ENCODE measurements at places on chromosomes 13 and 19.

DNA sequence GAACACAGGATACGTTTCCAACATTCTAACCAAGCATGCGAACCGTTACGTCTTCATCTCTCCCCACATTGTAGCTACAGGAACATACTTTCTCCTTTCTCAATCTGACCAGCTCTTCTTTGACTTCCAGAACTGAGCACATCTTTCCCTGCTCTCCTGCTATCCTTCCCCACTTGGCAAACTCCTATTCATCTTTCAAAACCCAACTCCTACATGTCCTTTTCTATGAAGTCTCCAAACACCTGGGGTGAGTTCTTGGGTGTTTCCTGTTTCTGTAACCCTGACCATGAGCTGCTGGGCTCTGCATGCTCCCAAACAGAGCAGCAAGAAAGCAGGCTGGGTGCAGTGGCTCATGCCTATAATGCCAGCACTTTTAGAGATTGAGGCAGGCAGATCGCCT lies 6.6 kb downstream of the ACER1 start:
- no peak for DNase-seq

DNA sequence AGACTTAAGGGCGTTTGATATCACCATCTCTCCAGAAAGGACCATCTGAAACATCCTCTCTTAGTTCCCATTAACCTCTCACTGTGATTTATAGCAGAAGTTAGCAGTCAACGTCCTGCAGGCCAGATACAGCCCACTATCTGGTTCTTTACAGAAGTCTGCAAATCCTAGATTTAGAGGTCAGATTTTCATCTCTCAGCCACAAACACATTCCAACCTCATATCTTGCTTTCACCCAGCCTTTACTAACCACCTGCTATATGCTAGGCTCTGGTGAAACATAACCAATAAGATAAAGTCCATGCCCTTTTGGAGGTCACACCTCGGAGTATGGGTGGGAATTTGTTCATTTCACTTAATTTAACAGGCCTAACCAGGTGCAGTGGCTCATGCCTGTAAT lies 76.8 kb upstream of the CACNA1A start:
- no peak for DNase-seq

DNA sequence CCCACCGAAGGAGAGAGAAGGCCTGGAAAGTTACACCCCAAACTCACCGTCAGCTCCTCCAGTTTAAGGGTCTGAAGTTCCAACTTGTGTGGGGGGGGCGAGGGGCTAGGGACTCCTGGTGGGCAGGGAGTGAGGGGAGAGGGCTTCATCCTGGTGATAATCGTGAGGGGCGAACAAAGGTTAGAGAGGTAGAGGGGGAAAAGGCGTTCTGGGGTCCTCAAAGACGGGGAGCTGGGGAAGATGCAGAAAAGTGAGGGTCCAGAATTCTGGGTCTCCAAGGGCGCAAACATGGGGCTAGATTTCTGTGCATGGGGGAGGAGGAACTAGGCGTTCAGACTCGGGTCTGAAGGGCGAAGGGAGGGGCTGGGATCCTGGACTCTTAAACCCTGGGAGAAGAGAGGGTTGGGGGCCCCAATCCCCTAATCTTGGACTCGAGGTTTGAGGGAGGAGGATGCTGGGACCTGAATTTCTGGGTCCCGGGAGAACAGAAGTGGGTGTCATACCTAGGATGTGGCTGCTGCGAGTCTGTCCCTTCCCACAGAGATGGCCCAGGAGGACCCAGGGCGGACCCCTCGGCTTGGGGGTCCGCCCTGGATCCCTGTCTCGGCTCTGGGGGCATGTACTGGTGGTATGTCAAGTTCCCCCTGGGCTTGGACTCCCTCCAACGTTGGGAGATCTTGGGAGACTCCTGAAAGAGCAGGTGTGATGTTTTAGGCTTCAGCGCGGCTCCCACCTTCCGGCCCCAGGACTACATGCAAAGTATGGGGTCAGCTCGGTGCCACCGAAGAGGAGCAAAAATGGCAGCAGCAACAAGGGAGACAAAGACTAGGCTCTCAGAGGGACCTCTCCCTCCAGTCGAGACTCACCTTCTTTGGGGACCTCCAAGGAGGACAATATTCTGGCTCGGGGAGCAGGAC lies 4.5 kb downstream of the MAMSTR start:
- no peak for DNase-seq

- no peak for DNase-seq
These were observed 7.2 kb upstream of the BCL3 start for GRCh38 chr19:44741258-44741731.

- DNase-seq: no peak
These were observed 244.2 kb downstream of the NHLRC3 start for GRCh38 chr13:39282400-39282972.

GRCh38 chr19:34838753-34839431 lies 65.9 kb upstream of the ZNF599 start:
- DNase-seq: no peak

DNA sequence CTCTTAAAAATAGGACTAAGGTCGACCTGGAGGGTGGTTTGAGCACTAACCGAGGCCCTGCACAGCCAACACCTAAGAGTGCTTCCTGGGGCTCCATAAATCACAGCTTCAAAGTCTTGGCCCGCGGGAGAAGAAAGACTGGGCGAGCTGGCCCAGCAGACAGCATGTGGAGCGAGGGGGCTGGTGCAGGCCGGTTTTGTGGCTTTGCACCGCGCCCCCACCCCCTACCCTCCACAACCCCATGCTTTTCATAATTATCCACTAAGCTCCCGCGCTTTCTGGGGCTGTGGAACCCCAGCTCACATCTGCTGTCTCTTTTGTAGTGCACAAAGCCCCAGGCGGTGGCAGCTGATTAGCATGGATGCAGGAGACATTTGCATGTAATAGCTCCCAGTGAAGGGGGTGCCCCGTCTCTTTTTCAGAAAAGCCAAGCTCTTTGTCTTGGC lies 17.1 kb downstream of the CARM1 start:
- DNase-seq: no peak

- no peak for DNase-seq
These were observed 195.3 kb upstream of the HTR2A start for GRCh38 chr13:47092202-47092601.

DNA sequence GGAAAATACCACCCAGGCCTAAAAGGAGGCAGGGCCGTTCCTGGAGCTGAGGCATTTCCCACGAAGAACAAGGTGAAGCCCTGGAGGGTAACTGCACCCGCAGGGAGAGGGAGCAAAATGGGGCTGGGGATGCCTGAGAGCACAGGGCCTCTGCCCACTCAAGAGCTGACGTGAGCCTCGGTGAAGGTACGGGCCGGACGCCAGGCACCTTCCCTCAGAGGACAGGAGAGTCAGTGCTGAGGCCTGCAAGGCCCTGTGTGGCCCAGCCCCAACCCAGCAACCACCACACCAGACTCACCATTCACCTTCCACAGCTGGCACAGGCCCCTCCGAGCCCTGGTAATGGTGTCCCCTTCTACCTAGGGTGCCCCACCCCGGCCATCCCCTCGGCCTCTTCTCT lies 36.3 kb downstream of the DNMT1 start:
- no peak for DNase-seq

GRCh38 chr19:38715555-38715954 lies 28.7 kb downstream of the CAPN12 start:
- no peak for DNase-seq

DNA sequence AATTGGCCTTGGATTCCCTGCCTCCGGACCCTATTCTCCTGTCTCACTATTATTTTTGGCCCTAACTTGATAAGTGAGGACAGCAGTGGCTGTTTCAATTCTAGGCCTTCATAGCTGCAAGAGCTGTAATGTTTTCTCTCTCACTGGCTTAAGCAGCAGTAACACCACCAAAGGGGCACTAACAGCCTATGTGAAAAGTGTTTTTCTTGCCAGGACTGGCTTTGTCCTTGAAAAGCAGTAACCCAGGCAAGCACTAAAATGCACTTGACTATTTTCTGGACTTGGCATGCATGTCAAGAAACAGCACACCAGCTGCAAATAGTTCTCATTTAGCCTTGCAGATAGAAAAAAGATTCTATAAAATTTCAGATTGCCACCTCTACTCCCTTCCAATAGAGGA lies 9.3 kb upstream of the FBXL3 start:
- no peak for DNase-seq

All from Panc1 (cell line).